ENCODE measurements at places on chromosomes 4 and X.

DNA sequence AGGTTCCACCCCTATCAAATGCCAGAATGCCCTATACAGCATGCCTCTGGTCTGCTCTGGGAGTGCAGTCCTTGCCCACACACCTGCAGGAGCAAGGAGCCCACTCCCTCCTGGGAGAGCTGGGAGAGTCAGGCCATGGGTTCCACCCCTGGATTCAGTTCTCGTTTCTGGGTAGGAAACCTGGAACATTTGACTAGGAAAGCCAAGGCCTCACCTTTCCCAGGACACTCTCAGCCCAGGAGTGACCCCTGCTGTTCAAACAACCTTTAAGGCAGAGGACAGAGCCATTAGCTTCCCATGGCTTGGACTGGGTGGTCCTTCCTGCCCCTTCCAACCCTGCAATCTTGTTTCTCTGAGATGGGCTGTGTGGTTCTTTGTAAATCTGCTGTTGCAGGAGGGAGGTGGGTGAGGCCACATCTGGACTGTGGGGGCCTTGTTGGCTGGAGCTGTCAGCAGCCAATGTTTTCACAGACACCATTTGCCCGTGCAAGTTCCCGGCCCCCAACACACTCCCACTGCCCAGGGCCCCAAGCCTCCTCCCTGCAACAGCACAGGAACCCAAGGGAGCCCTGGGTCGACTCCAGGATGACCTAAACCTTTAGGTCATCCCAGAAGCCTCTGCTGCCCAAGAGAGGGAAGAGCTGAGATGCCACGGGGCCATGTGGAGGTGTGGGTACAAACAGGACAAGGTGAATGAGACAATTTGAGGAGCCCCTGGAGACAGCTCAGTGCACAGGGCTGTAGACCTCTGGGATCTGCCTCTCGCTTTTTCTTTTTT is 104.4 kb downstream of the PJA1 start:
- peak; percentile 7 for DNase-seq

- DNase-seq, result peak; percentile 42
These were observed 47.5 kb downstream of the CLDN34 start for GRCh38 chrX:10014462-10015354.

GRCh38 chr4:72846280-72847111 is 223.0 kb downstream of the COX18 start:
- no peak for DNase-seq

- DNase-seq, result no peak
These were observed 1.9 kb downstream of the TBL1X start for GRCh38 chrX:9466736-9467135.

DNA sequence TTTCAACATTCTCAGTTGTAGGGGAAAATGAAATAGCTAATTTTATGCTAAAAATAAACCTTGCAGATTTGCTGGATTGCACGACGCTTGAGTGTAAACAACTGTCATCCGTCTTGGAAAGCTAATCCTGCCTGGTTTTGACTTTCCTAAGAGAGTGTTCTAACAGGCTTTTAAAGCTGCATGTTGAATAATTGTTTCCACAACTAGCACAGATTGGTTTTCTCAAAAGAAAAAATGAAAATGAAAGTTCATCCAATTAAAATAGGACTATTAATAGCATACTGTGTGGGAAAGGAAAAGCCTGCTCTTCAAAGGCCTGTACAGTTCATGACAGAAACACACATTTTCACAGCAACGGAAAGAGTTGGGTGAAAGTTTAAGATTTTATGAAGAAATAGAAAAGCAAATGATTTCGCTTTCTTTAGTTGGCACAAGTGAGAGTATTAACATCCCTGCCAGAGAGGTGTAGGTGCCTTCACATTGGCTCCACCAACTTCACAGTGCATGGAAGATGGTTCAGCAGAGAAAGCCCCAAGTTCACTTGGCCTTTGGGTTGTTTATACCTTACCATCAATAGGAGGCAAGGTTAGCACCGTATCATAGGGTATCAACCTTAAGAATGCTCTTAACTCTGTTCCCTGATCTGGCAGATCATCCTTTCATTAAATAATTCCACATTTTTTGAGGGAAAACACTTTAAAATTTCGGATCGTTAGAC is 140.0 kb upstream of the GUCY1A1 start:
- no peak for DNase-seq

- DNase-seq, result no peak
These were observed 610.4 kb downstream of the BCOR start for GRCh38 chrX:39487166-39487968.

DNA sequence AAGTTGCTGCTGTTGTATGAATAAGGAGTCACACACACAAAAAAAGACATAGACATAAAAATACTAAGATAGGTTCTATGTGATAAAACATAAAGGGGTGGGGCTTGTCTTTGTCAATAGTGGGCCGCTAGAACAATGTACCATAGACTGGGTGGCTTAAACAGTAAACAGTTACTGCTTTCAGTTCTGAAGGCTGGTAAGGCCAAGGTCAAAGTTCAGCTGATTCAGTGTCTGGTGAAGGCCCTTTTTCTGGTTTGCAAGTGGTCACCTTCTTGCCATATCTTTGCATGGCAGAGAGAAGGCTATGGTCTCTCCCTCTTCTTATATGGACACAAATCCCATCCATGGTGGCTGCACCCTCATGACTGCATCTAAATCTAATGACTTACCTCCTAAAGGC is 1980.7 kb downstream of the PCDH7 start:
- no peak for DNase-seq

- DNase-seq, result no peak
These were observed 9.2 kb downstream of the RFC1 start for GRCh38 chr4:39357002-39357401.

DNA sequence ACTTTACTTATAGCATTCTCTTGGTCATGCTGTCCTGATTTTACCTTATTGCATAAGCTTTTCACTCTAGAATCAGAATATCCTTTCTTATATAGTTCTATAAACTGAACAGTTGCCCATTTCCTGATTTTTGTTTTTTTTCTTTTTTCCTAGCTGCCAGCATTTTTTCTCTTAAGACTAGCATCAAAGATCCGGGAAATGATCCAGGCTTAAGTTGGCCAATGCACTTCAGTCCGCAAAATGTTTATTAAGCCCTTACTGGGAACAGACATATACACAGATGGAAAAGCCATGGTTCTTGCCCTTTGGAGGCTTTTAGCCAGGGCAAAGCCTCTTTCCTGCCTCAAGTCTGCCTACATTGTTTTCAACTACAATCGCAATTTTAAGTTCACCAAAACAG is 10.1 kb upstream of the BMP2K start:
- no peak for DNase-seq

- DNase-seq, result no peak
These were observed 102.3 kb downstream of the FAM193A start for GRCh38 chr4:2638730-2639129.

- DNase-seq, result no peak
These were observed 1.8 kb downstream of the SGMS2 start for GRCh38 chr4:107826421-107826980.

- peak; percentile 48 for DNase-seq
These were observed 23.5 kb downstream of the TLR10 start for GRCh38 chr4:38759113-38759789.

DNA sequence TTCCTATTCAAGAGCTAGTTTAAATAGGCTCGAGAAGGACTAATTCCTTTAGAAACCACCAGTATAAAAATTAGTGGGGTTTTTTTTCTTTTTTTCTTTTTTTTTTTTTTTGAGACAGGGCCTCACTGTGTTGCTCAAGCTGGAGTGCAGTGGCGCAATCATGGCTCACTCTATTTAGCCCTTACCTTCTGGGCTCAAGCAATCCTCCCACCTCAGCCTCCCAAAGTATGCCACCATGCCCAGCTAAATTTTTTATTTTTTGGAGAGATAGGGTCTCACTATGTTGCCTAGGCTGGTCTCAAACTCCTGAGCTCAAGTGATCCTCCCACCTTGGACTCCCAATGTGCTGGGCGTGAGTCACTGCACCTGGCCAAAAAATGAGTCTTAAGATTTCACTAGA is 52.8 kb downstream of the APOO start:
- DNase-seq, result no peak

GRCh38 chr4:109238746-109239145 is 63.7 kb downstream of the COL25A1 start:
- DNase-seq, result no peak

DNA sequence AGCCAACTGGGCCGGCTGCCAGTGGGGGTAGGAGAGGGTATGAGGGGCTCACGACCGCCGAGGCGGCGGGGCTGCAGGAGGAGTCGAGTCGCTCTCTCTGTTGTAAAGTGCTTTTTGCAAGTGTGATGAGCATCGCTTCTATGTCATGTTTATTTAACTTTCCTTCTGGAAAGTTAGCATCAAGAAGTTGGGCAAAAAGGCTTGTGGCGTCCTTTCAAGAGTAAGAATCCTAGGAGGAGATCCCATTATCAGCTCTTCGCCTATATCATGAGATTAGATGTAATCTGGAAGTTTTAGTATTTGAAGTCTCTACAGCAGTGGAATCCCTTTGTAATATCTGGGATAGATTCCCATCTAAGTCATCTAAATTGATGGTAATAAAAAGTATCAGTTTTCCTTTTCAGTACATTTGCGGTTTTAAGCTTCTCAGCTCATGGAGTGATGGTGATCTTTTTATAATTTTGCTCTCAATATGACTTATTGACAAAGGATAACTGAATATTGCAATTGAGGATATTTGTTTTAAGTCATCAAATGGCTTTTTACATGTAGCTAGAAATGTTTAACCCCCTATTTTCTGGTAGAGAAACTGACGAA is 1.7 kb downstream of the GALNT7 start:
- DNase-seq, result no peak

DNA sequence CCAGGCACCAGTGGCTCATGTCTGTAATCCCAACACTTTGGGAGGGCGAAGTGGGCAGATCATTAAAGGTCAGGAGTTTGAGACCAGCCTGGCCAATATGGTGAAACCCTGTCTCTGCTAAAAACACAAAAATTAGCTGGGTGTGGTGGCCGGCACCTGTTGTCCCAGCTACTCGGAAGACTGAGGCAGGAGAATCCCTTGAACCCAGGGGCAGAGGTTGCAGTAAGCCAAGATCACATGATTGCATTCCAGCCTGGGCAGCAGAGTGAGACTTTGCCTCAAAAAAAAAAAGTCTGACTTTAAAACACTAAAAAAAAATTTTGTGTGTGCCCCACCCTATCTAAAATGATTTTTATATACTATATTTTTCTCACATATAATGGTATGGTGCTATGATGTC is 26.2 kb upstream of the TMEM192 start:
- no peak for DNase-seq

GRCh38 chr4:158131027-158131426 is 41.8 kb downstream of the GASK1B start:
- no peak for DNase-seq

- no peak for DNase-seq
These were observed 12.1 kb downstream of the TMEM156 start for GRCh38 chr4:39020130-39020529.

- DNase-seq, result no peak
These were observed 114.1 kb downstream of the FAT4 start for GRCh38 chr4:125428832-125429231.

DNA sequence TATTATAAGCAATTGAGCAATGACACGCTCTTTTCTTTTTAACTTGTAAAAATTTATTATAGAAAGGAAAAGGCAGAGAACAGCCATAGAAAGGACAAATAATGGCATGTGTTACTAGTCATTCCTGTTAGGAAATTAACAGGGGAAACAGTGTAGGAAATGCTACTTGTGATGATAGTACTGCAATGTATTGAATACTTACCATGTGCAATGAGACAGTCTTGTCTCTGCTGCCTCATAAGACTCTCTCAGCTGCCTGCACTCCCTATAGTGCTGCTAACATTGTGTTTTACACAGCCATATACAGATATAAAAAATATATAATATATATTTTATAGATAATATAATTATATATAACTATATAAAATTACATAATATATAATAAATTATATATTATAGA is 62.3 kb upstream of the SHOX start:
- DNase-seq, result no peak

DNA sequence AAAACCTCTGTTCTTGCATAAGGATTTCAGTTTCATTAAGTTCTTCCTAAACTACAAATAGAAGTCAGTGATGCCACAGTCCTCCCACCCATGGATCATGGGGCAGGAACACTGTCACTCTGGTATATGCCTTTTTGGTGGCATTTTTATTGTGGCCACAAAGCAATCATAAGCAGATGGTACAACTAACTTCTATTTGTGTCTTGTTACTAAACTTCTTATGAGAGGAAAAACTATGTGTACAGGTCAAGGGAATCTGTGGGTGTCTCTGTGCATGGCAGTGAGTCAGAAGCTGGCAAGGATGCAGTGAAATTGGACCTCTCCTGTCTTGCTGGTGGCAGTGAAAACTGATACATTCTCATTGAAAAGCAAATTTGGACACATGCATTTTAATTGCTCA is 245.0 kb upstream of the GPC4 start:
- no peak for DNase-seq

GRCh38 chr4:41506130-41506529 is 31.8 kb upstream of the LIMCH1 start:
- DNase-seq, result peak; percentile 48

- DNase-seq, result no peak
These were observed 108.3 kb downstream of the TBC1D19 start for GRCh38 chr4:26692014-26692726.

GRCh38 chrX:67353651-67354370 is 190.0 kb upstream of the AR start:
- DNase-seq, result no peak

DNA sequence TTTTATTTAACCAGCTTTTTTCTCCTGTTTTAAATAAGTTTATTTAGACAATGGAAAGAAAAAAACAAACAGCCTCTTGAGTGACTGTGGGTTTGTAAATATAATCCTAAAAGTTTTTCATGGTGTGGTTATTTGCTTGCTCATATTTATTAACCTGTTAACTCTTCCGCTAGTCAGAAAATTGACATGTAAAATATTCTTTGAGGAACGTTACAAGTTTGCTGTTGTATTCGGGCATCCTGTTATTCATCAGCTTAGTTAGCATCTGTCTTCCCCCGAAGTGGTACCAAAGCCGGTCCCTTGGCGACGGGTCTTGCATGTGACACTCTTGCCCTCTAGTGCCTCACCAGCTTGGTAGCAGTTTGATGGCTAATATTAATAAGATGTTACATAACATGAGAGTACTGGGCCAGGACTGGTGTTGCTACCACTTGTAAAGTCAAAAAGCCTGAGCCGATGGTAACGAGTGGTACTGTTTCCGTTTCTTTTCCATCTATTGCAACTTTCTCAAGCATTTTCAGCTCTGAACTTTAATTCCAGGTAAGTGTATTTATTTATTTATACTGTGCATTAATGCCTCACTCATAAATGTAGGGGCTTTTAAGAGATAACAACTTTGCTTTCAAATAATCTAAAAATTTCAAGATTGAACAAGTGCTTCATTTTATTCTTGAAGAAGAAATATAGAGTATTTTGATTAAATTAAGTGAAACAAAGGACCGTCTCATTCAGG is at the start of gene NDST3:
TSS of gene NDST3 (plus strand) at position 434 of the 733 bp plus-strand sequence. CDS start 19,425 bp downstream, outside the sequence.
- peak; percentile 55 for DNase-seq
